ENCODE measurements at places on chromosomes 2 and 18.

GRCh38 chr2:42450136-42450535 lies 43.6 kb downstream of the KCNG3 start:
- DNase-seq = no peak

DNA sequence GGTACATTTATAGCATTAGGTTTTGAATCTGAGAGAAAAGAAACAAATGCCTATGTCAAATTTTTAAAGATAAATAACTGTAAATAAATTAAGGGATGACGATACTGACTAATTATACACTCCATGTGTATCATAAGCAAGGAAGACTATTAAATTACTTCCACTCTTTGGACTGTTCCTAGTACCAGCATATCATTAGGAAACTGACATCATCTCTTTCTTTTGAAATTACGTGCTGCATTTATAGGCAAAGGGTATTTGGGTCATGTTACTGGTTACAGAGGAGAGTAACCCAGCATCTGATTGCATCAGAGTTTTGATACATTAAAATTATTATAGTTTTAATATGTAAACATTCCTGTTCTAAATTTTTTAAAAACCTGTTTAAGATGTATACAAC lies 309.7 kb downstream of the XIRP2 start:
- DNase-seq = no peak

GRCh38 chr2:230987137-230988020 lies 8.5 kb upstream of the SPATA3 start:
- DNase-seq = peak; percentile 75

GRCh38 chr2:230319211-230319862 lies 7.7 kb upstream of the SP140L start:
- peak; percentile 65 for DNase-seq

DNA sequence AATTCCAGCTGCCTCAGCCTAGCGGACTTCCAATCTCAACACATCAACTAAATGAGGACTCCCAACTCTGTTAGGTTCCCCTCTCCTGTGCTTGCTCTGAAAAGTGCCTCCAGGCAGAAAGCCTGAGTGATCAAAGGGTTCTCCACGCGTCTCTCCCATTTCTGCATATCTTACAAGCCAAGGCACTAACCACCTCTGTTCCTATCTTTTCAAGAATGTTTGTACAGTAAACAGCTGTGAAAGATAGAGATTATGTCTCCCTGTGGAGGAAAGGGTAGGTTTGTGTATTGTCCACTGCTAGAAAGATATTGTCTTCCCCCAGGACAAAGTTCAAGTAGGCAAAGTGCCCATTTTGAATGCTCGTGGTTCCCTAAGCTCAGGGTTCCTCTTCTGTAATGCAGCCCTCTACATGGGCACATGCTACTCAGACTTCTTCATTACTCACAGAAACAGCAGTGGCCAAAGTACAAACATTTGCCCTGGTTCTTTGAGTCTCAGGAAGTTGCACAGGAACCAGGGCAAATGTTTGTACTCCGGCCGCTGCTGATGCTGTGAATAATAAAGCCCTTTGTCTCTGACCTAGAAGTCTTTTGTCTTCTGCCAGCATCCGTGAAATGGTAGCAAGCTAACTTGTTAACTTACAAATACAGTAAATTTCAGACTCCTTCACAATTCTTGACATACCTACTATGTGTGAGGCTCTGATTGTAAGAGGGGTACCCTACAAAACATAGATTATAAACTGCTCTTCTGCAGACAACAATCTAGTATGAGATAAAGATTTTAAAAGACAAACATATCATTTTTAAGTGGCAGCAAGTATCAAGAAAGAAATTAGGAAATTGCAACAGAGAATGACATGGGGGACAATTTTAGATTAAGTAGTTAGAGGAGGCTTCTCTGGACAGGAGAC lies 44.5 kb downstream of the PKDCC start:
- no peak for DNase-seq

- DNase-seq = no peak
These were observed 213.4 kb upstream of the LYPD1 start for GRCh38 chr2:132883430-132883829.

- no peak for DNase-seq
These were observed 148.2 kb upstream of the ITGA6 start for GRCh38 chr2:172279214-172279613.

DNA sequence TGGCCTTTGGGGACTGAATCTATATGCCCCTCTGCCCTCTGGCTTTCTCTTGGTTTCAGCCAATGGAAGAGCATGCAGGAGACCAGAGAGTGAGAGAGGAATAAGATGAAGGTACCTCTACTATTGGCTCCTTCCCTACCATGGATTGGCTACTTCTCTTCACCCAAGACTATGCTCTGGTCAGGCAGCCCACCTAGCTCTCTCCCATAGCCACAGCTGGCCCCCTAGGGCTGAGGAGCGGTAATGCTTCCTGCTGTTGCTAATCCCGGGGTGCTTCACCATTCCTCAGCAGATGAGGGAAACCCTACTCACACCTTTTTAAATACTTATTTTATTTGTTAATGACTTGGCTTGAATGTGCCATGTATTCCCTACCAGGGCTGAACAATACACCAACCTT lies 142.4 kb downstream of the MREG start:
- no peak for DNase-seq

DNA sequence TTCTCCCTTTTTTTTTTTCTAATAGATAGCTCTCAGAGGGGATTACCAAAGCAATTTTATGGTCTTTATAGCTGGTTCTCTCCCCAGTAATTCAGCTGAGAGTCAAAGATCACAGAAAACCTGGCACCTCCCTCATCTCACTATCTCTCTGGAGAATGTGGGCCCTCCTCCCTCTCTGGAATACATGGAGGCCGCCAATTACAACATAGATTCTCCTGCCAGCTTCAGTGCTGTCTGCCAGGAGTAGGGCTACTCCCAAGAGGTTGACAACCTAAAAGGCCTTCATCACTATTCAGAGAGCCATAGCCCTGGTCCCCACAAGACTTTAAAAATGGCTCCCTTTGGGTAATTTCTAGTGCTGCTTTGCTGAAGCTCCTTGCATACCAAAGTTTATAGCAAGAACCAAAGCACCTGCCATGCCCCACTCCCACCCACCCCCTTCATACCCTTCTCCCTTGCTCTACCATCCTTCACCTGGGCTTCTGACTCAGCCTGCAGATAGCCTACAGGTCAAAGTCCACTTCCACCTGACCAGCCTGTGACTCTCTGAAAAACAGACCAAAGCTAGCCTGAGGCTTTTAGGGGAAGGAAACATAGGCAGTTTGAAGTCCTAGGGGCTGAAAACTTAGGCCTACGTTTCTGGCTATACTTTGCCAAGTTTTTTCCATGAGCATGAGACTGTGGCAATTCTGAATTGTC lies 472.3 kb downstream of the TNS1 start:
- no peak for DNase-seq

GRCh38 chr2:207107551-207107950 lies 58.2 kb downstream of the KLF7 start:
- no peak for DNase-seq

GRCh38 chr18:61901323-61901986 lies 8.6 kb upstream of the RNF152 start:
- peak; percentile 35 for DNase-seq

- no peak for DNase-seq
These were observed 82.4 kb downstream of the DDX1 start for GRCh38 chr2:15673919-15674636.

- no peak for DNase-seq
These were observed 179.6 kb downstream of the DSC3 start for GRCh38 chr18:30862900-30863299.

DNA sequence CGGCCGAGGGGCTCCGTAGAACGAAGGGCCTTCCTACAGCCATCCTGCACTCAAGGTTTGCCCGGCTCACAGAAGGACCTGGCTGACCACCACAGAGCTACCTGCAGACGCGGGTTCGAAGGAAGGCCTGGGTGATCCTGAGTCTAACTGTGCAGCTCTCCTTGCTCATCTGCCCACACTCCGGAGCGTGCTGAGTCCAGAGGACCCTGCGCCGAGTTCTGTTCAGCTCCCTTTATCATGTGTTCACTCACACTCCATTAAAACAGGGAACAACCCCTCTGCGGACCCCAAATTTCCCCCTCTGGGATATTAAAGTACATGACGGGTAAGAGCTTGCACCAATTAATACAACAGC lies 138.3 kb downstream of the PXDN start:
- DNase-seq = no peak

DNA sequence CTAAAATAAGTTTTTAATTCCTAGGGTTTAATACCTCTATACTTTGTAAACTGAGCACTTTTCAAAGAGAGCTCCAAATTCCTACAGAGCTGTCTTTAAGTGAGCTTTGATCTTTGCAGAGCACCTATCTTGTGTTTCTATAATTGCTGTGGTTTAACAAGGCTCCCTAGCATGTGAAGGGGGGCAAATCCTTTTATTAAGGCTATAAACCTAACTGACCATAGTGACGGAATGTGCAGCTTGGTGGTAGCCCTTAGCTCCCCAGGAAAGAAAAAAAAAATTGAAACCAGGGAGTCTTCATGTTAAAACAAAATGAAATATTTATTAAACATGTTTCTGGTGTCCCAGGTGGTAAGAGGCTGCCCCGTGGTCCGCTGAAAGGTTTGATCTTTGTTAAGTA lies 78.6 kb upstream of the ETAA1 start:
- no peak for DNase-seq

- peak; percentile 42 for DNase-seq
These were observed 3.5 kb downstream of the CNDP2 start for GRCh38 chr18:74499633-74500032.

- DNase-seq = no peak
These were observed 3.4 kb downstream of the CYTIP start for GRCh38 chr2:157440404-157441071.

DNA sequence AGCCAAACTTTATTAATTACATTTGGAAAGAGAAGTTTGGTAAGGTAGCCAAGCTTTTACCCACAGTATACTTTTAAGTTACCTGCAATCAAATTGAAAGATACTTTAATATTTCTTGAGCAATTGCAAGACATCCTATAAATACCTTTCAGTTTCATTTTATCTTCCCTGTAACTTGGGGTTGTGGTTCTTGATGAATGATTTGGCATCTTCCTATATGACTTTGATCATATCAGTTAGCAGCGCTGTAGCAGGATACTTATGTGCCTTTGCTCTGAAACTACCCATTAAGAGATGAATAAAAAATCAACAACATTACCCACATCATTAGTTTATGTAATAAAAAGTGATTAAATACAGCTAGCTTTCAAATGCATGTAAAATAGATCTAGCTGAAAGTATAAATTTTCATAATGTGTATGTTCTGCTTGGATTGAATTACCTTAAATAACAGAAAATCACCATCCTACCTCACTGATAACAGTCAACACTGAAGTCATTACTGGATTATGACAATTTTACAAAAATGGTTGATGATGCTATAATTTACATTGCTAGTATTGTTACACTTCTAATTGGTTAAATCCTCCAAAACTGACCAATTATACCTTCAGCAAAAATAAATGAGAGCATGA lies 50.4 kb downstream of the MMADHC start:
- no peak for DNase-seq

- no peak for DNase-seq
These were observed 108.5 kb downstream of the SOCS6 start for GRCh38 chr18:70397259-70397925.

DNA sequence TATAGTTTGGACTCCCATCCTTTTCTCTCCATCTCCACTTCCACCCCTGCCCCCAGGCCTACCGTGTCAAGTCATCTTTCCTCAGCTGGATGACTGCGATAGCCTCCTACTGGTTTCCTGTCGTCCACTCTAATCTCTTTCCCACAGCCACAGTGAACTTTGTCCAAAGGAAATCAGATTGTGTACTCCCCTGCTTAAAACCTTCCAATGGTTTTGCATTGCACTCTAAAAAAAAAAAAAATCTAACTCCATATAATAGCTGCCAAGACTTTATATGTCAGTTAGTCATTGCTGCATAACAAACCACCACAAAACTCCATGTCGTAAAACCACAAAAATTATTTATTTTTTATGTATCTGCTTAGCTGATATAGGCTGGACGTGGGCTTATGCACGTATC lies 160.2 kb upstream of the CCDC68 start:
- no peak for DNase-seq

GRCh38 chr2:64595397-64596176 lies 58.1 kb downstream of the SERTAD2 start:
- no peak for DNase-seq

DNA sequence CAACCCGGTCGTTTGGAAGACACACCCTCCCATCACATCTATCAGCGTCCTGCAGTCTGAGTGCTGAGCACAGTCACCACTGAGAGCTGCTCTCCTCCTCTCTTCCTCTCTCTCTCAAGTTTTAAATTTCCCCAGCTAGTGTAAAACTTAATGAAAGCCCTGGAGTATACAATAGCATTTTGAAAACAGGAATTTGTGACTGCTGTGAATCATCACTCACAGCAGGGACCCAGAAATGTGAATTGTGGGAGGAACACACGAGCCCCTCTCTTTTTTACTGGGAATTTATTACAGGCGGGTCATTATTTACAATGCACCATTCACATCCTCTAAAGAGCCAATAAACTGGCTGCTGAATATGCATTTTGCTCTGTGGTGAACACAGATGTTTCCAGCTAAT lies 185.0 kb upstream of the SMIM21 start:
- DNase-seq = no peak

DNA sequence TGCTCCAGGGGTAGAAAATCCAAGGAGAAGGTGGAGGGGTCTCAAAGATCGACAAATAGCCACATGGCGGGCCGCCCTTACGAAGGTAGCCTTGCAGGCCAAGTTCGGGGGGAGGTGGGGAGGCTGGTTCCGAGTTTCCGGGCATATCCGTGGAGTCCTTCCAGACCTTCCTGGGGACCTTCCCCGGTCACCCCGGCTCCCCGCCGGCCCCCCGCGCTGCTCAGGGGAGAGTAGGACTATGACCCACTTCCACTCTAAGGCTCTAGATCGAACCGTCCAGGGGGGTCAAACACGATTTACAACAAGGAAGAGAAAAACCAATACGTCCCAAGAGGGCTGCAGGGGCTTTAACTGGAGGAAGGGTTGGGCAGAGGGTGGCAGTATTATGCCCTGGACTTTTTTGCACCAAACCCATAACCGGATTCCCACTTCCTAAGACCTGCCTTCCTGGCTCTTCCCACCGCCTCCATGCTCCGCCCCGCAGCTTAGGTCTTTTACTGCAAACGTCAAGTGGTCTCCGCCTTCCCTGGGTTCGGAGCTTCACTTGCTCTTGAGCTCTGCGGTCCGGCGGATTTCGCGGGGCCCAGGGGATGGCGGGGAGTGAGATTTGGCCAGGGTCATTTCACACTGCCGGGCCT lies 779 bp upstream of the LYPD6 start:
- DNase-seq = no peak

GRCh38 chr2:206611736-206612135 lies 30.6 kb upstream of the FAM237A start:
- no peak for DNase-seq

DNA sequence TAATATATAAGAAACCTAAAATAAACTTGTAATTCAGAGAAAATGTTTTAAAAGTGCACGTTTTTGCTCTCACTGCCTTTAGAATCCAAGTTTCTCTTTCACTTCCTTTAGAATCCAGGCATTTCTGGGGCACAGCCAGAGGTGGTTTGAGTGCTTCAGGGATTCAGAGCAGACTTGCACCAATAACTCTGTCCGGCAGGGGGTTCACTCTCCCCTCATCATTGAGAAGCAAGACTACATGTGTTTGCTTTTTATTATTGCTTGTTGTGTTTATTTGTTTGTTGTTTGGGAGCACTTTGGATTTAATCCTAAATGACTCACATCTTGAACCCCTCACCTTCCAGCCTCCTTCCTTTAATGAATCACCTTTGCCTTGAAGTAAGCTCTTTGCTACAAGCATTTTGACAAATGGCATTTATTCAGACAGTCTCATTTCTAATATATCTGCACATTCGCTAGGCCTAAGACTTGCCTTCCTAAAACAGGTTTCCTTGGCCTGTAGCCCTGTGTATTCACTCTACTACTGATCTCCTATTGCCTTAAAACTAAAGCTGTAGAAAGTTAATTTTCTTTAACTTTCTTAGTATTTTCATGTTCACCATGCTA lies 233.5 kb upstream of the ATP5MC3 start:
- no peak for DNase-seq
